Stimulated activated CD4-positive, alpha-beta T cell treated with anti-CD3 and anti-CD28 coated beads, Interleukin-1b, Interleukin-23, amount 100 ng/mL, for 1 hour (primary cell): ENCODE measurements at places on chromosomes 5 and 9.

GRCh38 chr5:24439465-24439864 lies 205.3 kb downstream of the CDH10 start:
- no peak for DNase-seq

- no peak for DNase-seq
Observed at GRCh38 chr9:133888048-133888808, 103.9 kb downstream of the VAV2 start.

DNA sequence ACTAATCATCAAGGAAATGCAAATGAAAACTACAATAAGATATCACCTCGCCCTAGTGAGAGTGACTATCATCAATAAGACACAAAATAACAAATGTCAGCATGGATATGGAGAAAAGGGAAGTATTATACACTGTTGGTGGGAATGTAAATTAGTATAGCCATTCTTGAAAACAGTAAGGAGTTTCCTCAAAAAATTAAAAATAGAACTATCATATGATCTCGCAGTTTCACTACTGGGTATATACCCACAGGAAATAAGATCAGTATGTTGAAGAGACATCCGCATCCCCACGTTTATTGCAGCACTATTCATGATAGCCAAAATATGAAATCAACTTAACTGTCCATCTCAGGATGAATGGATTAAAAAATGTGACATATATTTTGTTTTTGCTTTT lies 31.6 kb upstream of the STK32A start:
- DNase-seq, result no peak

GRCh38 chr5:94191604-94192003 lies 426.8 kb downstream of the KIAA0825 start:
- DNase-seq, result no peak

DNA sequence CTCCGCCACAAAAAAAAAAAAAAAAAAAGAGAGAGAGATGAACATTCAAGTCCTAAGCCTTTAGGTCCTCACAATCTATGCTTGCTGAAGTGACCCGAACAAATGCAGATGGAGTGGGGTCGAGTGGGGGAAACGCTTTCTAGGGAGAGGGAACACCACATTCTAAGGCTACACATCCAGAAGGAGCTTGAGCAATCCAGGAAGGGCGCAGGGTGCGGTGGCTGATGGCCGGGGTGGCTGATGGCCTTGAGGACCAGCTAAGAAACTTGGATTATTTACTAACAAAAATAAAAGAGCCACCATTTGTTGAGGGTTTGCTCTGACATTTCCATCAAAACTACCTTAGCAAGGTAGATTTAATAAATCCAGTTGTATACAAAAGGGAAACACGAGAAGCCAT lies 764 bp upstream of the BNIP1 start:
- no peak for DNase-seq

GRCh38 chr9:12643686-12644085 lies 49.5 kb upstream of the TYRP1 start:
- no peak for DNase-seq
